ENCODE measurements at places on chromosomes 3 and 15.

GRCh38 chr3:117844676-117845075 lies 1135.1 kb downstream of the TUSC7 start:
- no peak for DNase-seq

- no peak for DNase-seq
Observed at GRCh38 chr3:14453876-14454638, 51.7 kb downstream of the SLC6A6 start.

- no peak for DNase-seq
Observed at GRCh38 chr3:67647390-67647878, 7.0 kb downstream of the SUCLG2 start.

DNA sequence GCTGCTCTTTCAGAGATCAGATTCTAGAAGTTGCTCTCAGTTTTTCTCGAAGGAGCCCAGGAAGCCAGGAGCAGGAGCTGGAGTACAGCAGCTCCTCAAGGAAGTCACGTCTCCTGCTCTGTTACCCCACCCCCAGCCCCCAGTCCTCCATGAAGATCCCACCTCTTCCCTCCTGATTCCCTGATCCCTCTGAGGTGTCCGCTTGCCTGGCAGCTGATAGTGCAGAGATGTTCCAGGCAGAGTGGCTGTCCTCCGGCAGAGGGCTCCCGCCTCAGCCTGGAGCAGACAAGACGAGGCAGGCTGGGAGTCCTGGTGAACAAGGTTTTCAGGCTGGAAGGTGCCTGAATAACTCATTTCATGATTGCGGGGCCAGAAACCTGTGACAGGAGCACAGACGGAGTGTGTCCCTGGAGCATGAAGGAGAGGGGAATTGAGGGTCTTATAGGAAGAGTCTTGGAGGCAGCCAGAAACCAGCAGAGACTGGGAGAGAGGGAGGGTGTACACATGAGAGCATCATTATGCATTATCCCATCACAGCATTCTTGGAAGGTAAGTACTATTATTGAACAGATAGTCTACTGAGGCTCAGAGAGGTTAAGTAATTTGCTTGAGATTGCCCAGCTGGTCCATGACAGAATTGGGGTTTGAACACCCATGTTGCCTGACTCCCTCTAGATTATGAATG lies 1.2 kb downstream of the HRH1 start:
- DNase-seq, result peak; percentile 6

- no peak for DNase-seq
Observed at GRCh38 chr3:22117751-22118346, 366.8 kb upstream of the ZNF385D start.

GRCh38 chr3:166510382-166510781 lies 673.2 kb upstream of the BCHE start:
- DNase-seq, result no peak

- DNase-seq, result no peak
Observed at GRCh38 chr3:105728771-105729312, 140.0 kb downstream of the CBLB start.

- no peak for DNase-seq
Observed at GRCh38 chr15:44033894-44034293, 161.2 kb downstream of the FRMD5 start.

GRCh38 chr15:62877276-62877857 lies 165.2 kb upstream of the TPM1 start:
- no peak for DNase-seq

DNA sequence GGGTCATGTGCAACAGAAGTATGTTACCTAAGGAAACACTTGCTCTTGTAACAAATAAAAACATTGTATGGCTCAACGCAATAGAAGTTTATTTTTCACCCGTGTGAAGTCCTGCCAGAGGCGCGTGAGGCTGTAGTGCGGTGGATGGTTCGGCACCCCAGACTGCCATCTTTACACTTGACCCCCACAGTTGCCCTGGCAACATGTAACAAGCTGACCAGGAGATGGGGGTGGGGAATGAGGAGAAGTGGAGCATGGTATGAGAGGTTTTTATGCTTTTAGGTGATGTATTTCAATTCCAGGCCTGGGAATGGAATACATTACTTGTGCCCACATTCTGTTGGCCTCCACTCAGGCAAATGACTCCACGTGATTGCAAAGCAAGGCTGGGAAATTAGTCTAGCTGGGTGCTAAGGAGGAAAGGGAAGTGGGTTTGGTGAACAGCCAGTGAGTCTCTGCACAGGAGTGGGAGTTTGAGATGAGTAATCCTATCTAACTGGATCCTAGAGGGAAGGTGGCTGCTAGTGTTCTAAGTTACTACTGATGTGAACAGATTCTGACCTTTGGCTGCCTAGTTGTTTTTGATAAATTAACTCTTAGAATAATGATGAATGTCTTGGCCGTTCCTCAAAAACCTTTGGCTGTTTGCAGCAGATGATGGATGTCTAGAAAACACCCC lies 33.8 kb upstream of the GREM1 start:
- no peak for DNase-seq

- DNase-seq, result no peak
Observed at GRCh38 chr15:70499791-70500190, 263.6 kb downstream of the UACA start.

- DNase-seq, result no peak
Observed at GRCh38 chr15:47333734-47334133, 383.6 kb upstream of the SEMA6D start.

GRCh38 chr3:194386066-194386465 lies 13.0 kb downstream of the GP5 start:
- DNase-seq, result no peak

DNA sequence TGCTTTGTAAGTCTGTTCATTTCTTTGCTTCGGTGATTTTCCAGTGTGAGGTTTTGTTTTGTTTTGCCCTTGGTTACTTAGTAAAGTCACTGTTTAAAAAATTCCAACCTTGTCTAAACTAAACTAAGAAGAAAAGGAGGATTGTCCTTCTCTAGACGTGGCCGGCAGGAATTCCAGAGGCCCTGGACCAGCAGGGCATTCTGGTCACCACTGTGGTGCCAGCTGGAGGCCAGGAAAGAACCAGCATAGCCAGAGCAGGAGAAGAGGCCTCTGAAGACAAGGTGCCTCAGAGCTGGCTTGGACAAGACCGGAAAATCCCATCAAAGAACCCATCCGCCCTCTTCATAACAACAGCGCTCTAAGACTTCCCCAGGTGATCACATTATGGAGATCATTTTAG lies 8.2 kb downstream of the PLOD2 start:
- no peak for DNase-seq

DNA sequence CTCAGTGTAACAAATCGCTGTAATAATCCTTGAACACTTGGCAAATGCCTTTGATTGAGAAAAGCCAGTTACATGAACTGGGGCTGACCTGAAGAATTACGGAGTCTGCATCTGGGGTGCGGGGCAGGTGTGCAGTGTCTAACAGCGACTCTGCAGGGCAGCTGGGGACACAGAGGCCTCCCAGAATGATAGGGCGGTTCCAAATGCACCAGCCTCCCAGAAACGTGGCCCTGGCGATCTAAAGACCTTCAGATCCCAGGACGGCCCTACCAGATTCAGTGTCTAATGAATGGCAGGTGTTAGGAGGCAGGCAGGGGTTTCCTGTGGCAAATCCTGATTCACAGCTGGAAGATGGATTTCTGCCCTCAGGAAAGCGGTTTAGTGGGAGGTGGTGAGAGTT lies 100.5 kb upstream of the RGMA start:
- no peak for DNase-seq

GRCh38 chr3:160370987-160371857 lies 27.8 kb downstream of the IFT80 start:
- DNase-seq, result no peak

DNA sequence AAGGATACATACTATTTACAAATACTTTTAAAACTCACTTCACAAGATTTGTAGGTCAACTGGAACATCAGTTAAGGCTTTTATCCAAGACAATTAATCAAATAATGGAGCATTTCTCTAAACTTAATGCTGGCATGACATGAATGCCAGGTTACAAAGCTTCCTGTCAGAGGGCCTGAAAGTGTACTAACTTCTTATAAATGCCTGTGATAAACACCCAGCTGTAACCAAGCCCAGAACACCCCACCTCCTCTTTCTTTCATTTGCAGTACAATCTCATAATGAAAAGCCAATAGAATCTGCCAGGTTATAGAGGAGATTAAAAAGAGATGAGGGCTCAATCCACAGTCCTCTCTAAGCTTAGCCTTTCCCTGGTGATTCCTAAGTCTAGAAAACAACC lies 214.4 kb downstream of the OSBPL10 start:
- DNase-seq, result no peak

DNA sequence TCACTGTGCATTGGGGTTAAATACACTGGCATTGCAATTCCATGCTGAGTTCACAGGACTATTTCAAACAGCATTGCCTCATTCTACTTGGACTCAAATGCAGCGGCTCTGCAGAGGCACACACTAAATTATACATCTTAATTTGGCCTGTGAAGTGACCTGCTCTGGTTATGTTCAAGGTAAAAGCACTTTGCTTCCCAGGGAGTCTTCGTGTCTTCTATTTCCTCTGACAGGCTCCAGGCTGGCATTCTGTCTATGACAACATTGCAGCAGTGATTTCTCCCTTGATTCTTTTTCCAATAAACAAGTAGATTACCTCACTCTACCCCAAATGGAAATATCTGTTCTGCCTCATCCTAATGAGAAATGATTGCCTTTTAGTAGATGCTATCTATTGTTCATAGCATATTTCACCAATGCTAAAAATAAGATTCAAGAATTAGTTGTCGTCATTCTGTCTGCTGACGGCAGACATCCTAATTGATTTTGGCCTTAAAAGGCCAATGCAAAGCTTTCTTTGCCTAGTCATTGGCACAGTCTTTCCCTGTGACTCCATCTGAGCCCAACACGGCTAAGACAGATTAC lies 33.8 kb downstream of the FMN1 start:
- DNase-seq, result no peak

- DNase-seq, result no peak
Observed at GRCh38 chr3:30952786-30953185, 58.3 kb upstream of the GADL1 start.

GRCh38 chr15:61654918-61655317 lies 405.3 kb downstream of the VPS13C start:
- DNase-seq, result no peak

DNA sequence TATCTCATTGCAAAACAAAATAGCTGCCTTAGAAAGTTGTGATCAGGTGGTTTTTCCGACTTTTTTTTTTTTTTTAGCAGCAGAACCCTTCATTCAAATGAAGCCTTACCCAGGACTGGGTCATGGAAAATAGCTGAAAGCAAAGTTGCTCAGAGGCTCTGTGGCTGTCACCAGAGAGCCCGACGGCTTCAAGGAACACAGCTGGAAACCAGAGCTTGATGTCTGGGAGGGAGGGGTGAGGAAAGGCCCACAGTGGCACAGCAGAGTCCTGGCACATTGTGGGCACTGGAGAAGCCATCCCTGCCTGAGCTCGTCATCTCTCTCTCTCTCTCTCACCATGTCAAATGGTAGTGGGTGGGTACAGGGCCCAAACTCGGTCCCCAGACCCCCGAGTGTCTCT lies 77.5 kb downstream of the RPN1 start:
- DNase-seq, result no peak

DNA sequence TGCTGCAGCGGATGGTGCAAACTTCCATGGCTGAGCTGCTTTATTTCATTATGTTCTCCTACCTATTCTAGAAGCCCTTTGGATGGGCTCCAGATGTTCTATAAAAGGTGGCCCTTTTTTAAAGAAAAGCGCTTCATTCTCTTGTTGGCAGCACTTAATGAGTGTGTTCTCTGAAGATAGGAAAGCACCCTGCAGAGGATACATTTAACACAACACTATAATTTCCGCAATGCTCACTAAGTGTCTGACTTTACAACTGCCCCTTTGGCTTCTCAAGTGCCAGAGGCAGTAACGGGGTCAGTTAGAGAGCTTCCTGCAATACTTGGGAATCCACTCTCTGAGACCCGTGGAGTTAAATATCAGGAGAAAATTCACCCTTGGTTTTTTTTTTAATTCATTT lies 88.1 kb downstream of the MDFIC2 start:
- DNase-seq, result no peak

Data from stimulated activated CD4-positive, alpha-beta T cell treated with anti-CD3 and anti-CD28 coated beads, Interleukin-1b, Interleukin-23, amount 100 ng/mL, for 4 hours (primary cell).